ENCODE measurements at places on chromosomes 2 and 18.

GRCh38 chr2:171086352-171087290 is 74.1 kb downstream of the TLK1 start:
- DNase-seq, result peak; percentile 57

DNA sequence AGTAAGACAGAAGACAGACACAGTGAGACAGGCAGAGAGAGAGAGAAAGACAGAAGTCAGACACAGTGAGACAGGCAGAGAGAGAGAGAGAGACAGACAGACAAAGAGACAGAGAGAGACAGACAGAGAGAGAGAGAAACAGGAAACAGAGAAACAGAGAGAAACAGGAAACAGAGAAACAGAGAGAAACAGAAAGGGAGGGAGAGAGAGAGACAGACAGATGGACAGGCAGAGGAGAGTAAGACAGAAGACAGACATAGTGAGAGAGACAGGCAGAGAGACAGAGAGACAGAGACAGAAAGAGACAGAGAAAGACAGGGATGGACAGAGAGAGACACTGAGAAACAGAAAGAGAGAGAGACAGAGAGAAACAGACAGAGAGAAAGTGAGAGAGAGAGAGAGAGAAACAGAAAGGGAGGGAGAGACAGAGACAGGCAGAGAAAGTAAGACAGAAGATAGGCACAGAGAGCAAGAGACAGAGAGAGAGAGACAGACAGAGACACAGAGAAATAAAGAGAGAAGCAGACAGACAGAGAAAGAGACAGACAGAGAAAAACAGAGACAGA is 109.3 kb upstream of the ANKRD30BL start:
- no peak for DNase-seq

- no peak for DNase-seq
Observed at GRCh38 chr2:152583512-152584229, 133.6 kb downstream of the PRPF40A start.

DNA sequence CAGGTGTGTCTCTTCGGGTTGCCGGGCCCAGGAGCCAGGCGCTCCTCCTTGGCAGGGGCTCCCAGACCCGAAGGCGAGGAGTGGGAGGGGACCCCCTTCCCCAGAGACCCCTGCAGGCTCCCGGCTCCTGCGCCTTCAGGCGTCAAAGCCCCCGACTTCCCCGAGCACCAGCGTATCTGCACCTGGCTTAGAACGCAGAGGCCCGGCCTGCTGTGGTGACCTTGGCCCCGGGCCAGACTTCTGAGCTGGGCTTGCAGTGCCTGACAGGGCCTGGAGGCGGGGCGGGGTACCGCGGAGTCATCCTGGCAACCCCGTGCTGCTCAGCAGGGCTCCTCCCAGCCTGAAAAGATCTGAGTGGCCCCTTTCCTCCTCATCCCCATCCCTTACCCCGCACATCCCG is 27.0 kb downstream of the SKA1 start:
- peak; percentile 7 for DNase-seq

GRCh38 chr18:24428709-24429108 is 2.2 kb downstream of the IMPACT start:
- DNase-seq, result no peak

- no peak for DNase-seq
Observed at GRCh38 chr2:36178384-36178783, 177.2 kb upstream of the CRIM1 start.

DNA sequence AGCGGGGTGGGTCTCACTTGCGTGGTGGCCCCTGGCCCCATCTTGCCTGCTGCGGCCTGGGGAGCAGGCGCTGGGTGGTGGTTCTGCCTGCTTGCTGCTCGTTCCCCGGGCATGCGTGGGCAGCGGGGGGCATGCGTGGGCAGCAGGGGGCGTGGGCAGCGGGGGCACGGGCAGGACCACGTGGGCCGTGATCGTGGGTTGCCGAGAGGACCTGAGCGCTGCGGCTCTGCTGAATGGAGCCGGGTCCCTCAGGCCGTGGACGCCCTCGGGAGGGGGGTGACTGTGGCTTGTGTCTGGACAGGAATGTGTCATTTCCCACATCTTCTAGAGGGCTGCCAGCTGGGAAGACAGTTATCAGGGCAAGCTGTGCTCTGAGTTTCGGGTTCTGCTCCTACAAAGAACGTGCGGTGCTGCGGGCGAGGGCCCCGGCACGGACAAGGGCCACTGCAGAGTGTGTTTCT is 8.3 kb upstream of the GAL3ST2 start:
- DNase-seq, result no peak

- no peak for DNase-seq
Observed at GRCh38 chr2:241007880-241008710, 9.7 kb downstream of the SNED1 start.

- DNase-seq, result no peak
Observed at GRCh38 chr2:99509387-99509786, 19.6 kb upstream of the REV1 start.

Measured in activated CD4-positive, alpha-beta T cell treated with anti-CD3 and anti-CD28 coated beads, Interleukin-10, Interleukin-2, amounts not matched to agents 100 ng/mL and 50 ng/mL, durations not matched to agents 16 hours and 8 hours (primary cell).